ENCODE measurements at places on chromosomes 16 and 17.

GRCh38 chr16:50571786-50572185, 23.6 kb downstream of the NKD1 start:
- no peak for DNase-seq

DNA sequence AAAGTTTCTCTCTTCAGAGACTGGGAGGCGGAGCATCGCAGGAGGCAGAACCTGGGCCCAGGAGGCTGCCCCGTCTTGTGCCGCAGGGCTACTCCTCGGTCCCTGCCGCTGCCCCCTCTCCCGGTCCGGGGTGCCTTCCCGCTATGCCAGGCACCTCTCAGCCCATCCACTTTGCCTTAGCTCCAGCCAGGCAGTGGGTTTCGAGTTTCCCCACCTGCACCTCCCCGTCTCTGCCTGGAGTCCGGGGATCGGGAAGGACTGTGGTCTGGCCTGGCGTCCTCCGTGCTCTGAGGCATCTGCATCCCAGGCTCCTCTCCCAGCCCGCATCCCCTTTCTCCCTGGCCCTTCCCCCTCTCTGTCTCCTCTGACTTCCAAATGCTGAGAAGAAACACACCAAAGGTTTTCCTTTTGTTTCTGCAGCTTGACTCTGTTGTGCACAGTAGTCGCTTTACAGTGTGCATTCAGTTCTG, 26.8 kb upstream of the PIK3R6 start:
- no peak for DNase-seq

GRCh38 chr17:10797476-10798328, 6.2 kb downstream of the TMEM238L start:
- DNase-seq = no peak

DNA sequence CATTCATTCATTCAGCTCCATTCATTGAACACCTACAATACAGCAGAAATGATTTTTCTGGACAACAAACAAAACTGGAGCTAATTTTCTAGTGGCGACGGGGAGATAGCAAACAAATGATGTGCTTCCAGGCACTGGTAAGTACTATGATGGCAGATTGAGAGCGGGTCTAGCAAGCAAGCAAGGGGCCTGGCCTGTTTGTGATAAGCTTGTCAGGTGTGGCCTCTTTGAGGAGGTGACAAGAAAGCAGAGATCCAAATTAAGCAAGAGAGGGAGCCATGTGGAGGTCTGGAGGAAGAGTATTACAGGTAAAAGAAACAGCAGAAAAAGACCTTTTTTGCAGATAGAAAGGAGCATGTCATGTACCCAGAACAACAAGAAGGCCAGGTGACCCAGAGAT, 216.1 kb upstream of the CPHXL start:
- DNase-seq = no peak

GRCh38 chr16:81040842-81041241, 5.2 kb downstream of the ATMIN start:
- no peak for DNase-seq

DNA sequence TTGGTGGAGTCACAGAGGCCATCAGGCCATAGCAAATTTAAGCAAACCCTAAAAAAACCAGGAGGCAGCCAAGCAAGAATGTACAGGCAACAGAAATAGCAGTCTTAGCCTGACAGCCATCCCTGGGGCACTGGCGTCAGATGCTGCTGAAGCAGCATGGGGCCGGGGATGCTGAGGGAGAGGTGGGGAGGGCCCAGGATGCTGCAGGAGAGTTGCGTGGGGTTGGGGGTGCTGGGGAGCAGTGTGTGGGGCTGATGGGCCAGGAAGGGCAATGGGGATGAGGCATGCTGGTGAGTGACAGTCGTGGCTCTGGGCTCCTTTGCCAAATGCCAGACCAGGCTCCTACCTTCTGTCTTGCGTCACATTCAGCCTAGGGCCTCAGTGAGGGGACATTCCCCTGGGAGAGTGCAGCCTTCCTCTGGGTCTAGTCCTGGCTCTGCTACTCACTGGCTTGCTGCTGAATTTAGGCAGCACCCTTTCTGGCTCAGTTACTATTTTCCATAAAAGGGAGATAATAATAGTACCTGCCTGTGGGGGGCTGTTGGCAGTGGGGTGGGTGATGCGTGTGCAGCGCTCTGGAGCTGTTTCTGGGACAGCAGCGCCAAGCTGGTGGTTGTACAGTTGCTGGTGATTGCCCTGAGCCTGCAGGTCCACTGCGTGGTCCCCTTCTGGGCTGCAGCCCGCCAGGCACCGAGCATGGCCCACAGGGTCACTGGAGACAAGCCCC, 88.1 kb downstream of the AMFR start:
- no peak for DNase-seq

- no peak for DNase-seq
These were observed 36.1 kb downstream of the GINS2 start for GRCh38 chr16:85652431-85653221.

GRCh38 chr16:68310437-68310773, 341 bp downstream of the SLC7A6OS start:
- DNase-seq = peak; percentile 13

DNA sequence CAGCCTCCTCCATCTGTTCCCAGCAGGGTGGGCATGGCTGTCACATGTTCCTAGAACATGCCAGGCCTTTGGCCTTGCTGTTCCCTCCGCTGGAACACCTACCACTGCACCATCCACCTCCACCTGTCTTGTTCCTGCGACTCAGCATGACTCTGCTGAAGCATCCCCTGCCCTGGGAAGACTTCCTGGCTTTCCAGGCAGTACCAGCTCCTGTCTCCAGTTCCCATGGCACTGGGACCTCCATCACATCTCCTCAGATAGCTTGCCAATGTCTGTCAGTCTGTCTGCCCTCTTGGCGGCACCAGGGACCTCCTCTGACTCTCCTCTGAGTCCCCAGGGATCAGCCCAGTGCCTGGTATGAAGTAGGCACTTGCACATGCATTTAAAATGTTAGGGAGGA, 15.7 kb downstream of the PDP2 start:
- DNase-seq = no peak

GRCh38 chr16:70416748-70417616, 21.9 kb downstream of the ST3GAL2 start:
- no peak for DNase-seq

DNA sequence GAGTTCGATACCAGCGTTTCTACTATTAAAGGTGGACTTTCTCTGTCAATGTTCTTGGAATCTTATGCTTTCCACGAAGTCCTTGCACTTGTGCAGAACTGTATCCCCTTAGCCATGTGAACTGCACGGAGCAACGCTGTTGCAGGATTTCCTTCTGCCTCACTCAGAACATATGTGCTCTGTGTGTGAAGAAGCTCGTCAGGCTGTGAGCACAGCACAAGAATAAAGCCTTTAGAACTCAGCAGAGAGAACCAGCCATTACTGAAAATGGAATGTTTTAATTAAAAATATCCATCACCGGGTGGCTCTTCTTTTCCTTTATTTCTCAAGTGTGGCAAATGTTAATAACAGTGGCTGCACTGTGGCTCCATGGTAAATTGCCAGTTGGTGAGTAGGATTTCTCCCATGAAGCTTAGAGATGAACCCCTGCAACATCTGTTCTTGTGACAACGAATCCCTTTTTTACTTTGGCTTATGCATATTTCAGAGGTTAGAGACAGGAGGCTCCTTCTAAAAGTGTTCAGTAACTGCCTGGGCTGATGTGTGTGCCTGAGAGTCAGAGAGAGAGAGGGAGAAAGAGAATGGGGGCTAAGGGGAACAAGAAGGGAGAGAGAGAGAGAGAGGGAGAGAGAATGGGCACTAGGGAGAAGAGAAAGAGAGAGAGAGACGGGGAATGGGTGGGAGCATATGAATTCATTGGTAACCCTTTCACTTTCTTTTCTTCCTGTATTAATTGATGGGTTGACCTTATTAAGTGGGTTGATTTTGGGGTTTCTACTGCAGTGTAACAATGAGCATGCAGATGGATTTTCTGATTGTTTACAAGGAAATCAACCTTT, 50.0 kb downstream of the RPTOR start:
- no peak for DNase-seq

DNA sequence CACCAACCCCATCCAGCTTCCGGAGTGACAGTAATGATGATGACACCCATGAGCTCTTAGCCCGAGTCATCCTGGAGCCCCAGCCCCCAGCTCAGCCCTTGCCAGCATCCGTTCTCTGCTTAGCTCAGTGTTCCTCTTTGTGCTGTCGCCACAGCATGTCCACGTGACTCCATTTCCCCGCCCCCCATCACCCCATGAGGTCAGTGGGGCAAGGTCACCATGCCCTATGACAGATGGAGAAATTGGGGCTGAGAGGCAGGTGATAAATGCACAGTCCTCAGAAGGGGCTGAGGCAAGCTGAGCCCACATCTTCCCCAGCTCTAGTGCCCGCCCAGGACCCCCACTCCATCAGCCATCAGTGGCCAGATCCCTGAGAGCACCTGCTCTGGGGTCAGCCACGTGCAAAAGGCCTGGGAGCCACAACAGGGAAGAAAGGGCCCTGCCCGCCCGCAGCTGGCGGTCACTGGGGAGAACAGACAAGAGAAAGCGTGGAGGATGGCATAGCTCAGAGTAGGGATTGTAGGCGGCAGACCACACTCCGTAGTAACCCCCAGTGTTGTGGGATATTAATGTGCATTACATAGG, 17.1 kb downstream of the ITGB4 start:
- no peak for DNase-seq

- DNase-seq = no peak
These were observed 9.8 kb downstream of the CPD start for GRCh38 chr17:30388321-30389179.

- peak; percentile 67 for DNase-seq
These were observed 804 bp downstream of the BORCS6 start for GRCh38 chr17:8189041-8189710.

- DNase-seq = no peak
These were observed 22.2 kb downstream of the TBX4 start for GRCh38 chr17:61474235-61474927.
